Activated CD4-positive, alpha-beta T cell treated with anti-CD3 and anti-CD28 coated beads, Interleukin-2, Interleukin-6, amounts not matched to agents 100 ng/mL and 50 ng/mL, durations not matched to agents 16 hours and 8 hours (primary cell): ENCODE measurements at places on chromosomes 13 and 19.

- no peak for DNase-seq
Measured at GRCh38 chr13:50340146-50340545, 324.9 kb downstream of the KCNRG start.

- no peak for DNase-seq
Measured at GRCh38 chr13:111292710-111293485, 27.5 kb upstream of the TEX29 start.

GRCh38 chr13:91668866-91669495 lies 270.6 kb downstream of the GPC5 start:
- no peak for DNase-seq

- DNase-seq, result no peak
Measured at GRCh38 chr19:6712231-6712630, 8.2 kb downstream of the C3 start.

- DNase-seq, result no peak
Measured at GRCh38 chr13:33014291-33014690, 1.9 kb upstream of the KL start.

GRCh38 chr19:5825178-5825577 lies 14.3 kb downstream of the FUT6 start:
- DNase-seq, result no peak

- DNase-seq, result no peak
Measured at GRCh38 chr13:39397896-39398265, 205.1 kb downstream of the LHFPL6 start.

- no peak for DNase-seq
Measured at GRCh38 chr19:39166571-39167391, 30.0 kb upstream of the NCCRP1 start.

DNA sequence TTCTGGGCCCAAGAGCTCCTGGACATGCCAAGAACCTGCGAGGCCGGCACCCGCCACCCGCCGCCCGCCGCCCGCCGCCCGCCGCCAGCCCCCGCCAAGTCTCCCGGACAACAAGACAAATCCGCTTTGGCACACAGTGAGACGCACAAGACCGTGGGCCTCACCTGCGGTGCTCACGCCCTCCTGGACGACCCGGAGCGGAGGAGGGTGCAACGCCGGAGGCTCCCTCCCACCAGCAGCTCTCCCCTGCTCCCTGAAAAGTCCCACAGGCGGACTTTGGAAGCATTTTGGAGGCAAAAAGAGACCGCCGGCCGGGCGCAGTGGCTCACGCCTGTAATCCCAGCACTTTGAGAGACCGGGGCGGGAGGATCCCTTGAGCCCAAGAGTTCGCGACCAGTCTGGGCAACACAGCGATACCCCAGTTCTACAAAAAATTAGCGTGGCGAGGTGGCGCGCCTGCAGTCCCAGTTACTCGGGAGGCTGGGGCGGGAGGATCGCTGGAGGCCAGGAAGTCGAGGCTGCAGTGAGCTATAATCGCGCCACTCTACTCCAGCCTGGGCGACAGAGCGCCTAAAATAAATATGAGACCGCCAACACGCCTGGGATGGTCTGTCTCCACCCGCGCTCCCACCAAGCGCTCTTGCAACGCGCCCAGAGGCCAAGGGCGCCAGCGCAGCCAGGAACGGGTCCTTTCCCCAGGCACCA lies 783 bp downstream of the RHPN2 start:
- DNase-seq, result no peak

DNA sequence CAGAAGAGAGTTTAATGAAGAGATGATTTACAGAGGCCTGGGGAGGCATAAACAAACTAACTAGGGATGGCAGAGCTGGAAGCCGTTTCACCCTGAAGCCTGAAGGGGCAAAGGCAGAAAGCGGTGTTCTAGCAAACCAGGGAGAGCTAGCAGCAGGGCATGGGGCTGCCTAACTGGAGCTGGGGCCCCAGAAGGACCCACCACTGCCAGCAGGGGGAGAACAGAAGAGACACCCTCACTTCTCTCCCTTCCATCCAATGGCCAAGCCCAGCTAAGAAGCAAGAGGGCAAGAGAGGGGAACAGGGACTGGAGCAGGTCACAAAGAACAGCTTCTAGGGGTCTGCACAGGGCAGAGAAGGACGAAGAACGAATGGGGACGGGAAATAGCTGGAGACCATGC lies 195.5 kb downstream of the KATNAL1 start:
- DNase-seq, result peak; percentile 32

GRCh38 chr19:58572818-58573657 lies at the start of gene MZF1:
TSS of gene MZF1 (minus strand) at chr19:58573335. CDS start at chr19:58571389, 1,946 bp downstream.
- DNase-seq, result peak; percentile 100

DNA sequence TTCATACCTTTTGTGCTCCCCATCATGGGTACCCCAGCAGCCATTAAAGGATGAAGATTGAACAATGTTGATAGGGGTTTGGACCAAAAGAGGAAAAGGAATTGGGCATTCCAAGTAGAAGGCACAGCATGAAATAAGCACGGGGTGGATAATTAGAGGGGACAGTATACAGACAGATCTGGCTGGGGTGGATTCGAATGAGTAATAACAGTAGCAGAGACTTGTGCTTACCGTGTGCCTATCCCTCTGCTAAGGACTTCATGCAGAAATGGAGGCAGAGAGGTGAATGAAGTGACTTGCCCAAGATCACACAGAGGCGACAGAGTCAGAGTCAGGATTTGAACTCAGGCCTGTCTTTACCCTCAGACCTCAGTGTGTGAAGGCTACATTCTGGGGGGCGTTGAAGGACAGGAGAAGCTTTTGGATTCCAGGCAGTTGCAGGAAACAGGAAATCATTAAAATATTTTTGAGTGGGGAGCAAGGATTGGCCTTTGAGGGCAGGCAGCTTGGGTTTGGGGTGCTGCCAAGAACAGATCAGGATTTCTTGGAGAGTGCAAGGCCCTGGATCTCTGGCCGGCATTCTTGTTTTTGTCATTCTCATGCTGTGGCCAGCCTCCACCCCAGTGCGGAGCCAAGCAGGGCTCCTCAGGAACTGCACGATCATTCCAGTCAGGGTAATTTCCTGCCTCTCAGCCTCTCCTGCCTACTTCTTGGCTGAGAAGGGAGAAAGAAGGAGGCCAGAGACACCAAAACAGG lies 18.7 kb downstream of the PAF1 start:
- DNase-seq, result no peak

- peak; percentile 82 for DNase-seq
Measured at GRCh38 chr13:31038834-31039552, 106.5 kb downstream of the TEX26 start.

DNA sequence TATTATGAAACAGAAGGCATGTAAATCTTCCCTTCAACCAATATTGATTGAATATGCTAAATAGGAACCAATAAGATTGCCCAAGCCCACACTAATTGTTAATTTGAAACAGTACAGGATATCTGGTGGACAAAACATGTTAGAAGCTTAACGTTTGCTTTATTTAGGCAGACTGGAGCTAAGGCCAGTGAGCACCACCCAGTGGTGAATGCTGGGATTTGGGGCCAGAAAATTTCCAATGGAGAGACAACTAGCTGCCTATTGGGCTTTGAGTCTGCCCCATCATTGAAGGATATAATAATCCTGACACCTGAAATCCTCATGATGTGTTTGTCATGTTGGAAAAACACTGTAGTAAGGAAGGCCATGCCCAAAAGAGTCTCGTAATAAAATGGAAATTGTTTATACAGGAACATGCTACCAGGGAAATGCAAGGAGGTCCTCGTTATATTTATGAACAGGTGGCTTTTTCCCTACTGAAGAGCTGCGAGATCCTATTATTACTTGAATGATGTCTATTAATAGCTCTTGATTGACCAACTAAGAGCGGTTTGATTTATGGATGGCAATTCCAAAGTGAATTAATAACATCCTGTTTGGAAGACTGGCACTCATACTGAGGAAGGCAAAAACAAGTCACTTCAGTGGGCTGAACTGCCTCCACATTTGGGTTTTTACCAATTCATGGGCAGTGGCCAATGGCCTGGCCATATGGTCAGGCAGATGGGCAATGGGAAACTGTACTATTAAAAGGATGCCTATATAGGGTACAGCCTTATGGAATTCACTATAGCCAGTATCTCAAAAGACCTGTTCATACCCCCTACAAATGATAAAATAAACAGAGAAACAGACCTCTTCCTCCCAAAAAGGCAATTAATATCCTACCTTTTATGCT lies 8.7 kb downstream of the SIGLECL1 start:
- peak; percentile 77 for DNase-seq

GRCh38 chr19:11390933-11391680 lies 7.0 kb upstream of the EPOR start:
- DNase-seq, result no peak

DNA sequence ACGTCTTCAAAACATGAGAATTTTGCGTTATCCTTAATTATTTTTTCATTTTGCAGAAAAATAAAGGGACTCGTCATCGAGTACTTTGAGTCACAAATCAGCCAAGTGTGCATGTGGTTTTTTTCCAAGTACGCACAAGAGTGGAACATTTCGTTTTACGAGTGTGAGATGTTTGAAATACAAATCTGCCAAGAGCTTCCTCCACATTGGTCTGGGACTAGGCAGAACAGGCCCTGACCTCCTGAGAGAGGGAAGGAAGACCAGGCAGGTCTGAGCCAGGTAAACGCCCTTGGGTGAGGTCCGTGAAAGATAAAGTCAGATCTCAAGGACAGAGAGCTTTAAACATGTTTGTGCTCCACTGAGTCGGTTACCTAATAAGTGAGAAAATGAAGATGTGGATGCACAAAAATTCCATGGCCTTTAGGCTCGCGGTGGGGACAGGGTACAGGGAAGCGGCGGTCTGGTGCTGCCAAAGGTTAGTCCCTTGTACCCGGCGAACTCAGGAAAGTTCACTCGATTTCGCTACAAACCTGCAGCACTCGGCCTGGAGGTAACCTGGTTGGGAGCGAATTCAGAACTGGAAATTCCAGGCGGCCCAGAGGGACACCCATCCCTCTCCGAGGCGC lies 473 bp upstream of the ITM2B start:
- DNase-seq, result no peak

GRCh38 chr13:86429756-86430155 lies 630.5 kb upstream of the SLITRK6 start:
- no peak for DNase-seq

GRCh38 chr19:850221-850978 lies 1.7 kb upstream of the ELANE start:
- DNase-seq, result no peak

- no peak for DNase-seq
Measured at GRCh38 chr13:29448174-29448573, 147.3 kb downstream of the SLC7A1 start.

DNA sequence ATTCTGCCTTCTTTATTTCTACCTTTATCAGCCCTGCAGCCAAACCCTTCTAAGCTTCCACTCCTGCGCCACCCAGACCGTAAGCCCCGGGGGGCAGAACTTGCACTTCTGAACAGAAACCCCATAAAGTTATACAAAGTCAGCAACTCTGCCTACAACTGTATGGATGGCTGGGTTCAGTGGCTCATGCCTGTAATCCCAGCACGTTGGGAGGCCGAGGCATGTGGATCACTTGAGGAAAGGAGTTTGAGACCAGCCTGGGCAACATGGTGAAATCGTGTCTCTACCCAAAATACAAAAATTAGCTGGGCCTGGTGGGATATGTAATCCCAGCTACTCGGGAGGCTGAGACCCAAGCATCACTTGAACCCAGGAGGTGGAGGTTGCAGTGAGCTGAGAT lies 10.4 kb downstream of the RANBP3 start:
- no peak for DNase-seq

- DNase-seq, result peak; percentile 65
Measured at GRCh38 chr19:3034656-3035541, 5.8 kb upstream of the TLE2 start.

DNA sequence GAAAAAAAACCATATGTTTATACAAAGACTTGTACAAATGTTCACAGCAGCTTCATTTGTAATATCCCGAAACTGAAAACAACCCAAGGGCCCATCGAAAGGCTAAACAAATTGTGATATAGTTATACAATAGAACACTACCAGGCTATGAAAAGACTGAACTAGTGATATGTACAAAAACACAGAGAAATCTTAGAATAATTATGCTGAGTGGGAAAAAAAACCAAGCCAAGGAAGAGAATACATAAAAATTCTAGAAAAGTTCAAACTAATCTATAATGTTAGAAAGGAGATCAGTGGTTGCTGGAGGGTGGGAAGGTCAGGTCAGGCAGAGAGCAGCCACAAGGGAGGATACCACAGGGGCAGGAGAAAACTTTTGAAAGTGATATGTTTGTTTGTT lies 7.8 kb downstream of the PABPC3 start:
- no peak for DNase-seq

GRCh38 chr13:110092831-110093247 lies 214.1 kb downstream of the COL4A1 start:
- no peak for DNase-seq
